ENCODE measurements at places on chromosomes 2 and 18. TPM values are rescaled to one million over a fixed set of nuclear protein-coding genes. Genes with fewer than 3 reads are reported as not detected.

- no peak for DNase-seq
Measured at GRCh38 chr2:45729753-45730512, 78.5 kb downstream of the PRKCE start.

The CCBE1 gene
- total RNA-seq: not detected

GRCh38 chr2:216651351-216651881, 18.2 kb downstream of the IGFBP2 start:
- DNase-seq: no peak

The PDCD1 gene
- 5.4 TPM for total RNA-seq

The DNAH7 gene
- not detected for total RNA-seq

GRCh38 chr18:80104364-80104779, 4.7 kb upstream of the ADNP2 start:
- DNase-seq: no peak

- DNase-seq: no peak
Measured at GRCh38 chr2:61485281-61485680, 14.4 kb upstream of the USP34 start.

DNA sequence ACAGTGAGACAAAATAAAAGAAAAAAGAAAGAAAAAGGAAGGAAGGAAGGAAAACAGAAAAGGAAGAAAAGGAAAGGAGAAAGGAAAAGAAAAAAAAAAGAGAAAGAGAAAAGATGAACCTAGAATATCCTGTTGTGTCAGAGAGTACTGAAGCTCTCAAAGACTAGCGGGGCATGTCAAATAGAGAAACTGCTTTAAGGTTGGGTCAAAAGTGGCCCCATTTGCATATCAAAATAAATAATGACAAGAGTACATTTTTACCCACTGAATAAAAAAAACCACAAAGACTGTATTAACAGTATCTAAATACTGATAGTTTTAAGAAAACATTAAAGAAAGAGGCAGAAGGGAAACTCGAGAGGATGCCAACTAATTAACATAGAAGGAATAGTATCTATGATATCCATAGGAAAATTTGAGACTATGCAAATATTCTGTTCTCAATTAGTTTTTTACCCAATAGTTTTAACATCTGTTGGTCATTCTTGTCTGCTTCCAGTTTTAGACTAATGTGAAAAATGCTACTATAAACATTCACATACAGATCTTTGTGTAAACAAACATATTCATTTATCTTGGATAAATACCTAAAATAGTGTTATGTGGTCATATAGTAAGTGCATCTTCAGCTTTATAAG, 53.2 kb downstream of the SFXN5 start:
- DNase-seq: no peak
